ENCODE measurements at places on chromosomes 2 and 18. TPM values are rescaled to one million over a fixed set of nuclear protein-coding genes. Genes with fewer than 3 reads are reported as not detected.

The TMEM169 gene
- total RNA-seq: 0.42 TPM

The ABCG5 gene
- total RNA-seq: not detected

The SATB2 gene
- 13.8 TPM for total RNA-seq

The WNT10A gene
- total RNA-seq: 1.5 TPM

The DSEL gene
- 0.05 TPM for total RNA-seq

The ITGB6 gene
- total RNA-seq: 0.12 TPM

The TAF1B gene
- total RNA-seq: 27.9 TPM

The ARL4C gene
- 4.1 TPM for total RNA-seq

The PARD3B gene
- 2.0 TPM for total RNA-seq

- no peak for DNase-seq
- H3K4me1 ChIP-seq: no peaks in the 10 kb centered on the region
- H3K4me3 ChIP-seq: no peak overlapping the region
- H3K27me3 ChIP-seq: no peaks in the 10 kb centered on the region
- no peak overlapping the region for H3K27ac ChIP-seq
Observed at GRCh38 chr2:98548920-98549818, 59.1 kb downstream of the COA5 start.

DNA sequence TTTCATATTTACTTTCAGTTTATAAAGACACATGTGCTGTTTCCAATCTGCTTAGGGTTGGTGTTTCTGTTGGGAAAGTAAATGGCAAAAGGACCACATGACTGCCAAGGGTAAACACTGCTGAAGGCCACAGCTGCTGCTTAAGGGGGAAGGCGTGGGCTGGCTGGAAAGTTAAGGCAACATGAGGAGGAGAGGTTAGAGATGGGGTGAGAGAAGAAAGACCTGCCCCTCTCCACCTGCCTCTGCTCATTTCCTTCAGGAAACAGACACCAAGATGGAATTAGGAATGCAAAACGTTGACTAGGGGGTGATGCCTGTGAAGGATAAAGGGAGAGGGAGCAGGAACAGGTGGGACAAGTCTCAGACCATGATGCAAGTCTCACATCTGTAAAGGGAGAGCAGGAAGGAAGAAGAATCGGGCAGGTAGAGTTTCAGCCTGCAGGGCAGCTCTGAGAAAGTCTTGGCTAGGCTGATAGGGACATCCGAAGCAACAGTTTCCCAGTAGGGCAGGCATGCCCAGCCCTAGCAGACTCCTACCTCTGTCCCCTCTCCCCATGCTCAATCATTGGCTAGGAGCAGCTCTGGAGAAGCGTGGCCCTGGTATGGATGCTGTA lies 86.0 kb downstream of the CDC42EP3 start:
- H3K36me3 ChIP-seq: no peaks in the 10 kb centered on the region
- H3K27ac ChIP-seq: peak overlapping the region; percentile 84
- DNase-seq: no peak

DNA sequence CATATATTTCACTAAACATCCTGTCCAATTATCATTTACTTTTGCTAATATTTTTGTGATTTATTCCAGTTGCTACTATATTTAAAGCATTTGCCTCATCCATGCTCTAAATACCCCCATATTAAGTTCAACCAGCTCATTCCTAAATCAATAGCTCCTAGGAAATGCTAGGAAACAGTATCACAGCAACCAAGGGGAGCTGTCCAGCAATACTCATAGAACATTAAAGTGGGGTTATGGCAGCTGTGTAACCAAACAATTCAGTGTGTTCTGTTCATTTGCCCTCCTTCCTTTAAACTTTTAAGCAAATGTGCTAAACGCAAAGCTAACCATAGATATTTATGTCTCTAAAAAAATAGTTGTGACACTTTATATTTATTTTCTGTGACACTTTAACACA lies 41.1 kb downstream of the ACVR1C start:
- H3K27me3 ChIP-seq: no peaks in the 10 kb centered on the region
- no peaks in the 10 kb centered on the region for H3K36me3 ChIP-seq
- H3K4me1 ChIP-seq: no peaks in the 10 kb centered on the region
- no peak for DNase-seq
- H3K4me3 ChIP-seq: no peak overlapping the region

DNA sequence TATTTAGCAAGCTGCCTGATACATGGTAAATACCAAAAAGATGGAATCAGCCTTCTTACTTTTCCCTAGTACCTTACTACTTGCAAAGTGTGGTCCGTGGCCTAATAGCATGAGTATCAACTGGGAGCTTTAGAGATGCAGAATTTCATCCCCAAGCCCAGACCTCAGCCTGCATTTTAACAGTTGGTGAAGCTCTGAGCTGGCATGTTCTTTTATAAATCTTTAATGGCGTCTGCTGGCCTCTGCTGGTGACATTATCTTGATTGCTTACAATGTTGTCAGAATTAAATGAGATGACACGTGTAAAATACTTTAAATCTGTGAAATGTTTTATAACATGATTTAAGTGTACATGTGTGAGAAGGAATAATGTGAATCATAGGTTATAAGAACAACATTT lies 115.1 kb upstream of the NOSTRIN start:
- no peak overlapping the region for H3K27ac ChIP-seq
- DNase-seq: no peak
- H3K36me3 ChIP-seq: no peaks in the 10 kb centered on the region
- H3K27me3 ChIP-seq: no peaks in the 10 kb centered on the region

- no peak overlapping the region for H3K4me3 ChIP-seq
- no peak for DNase-seq
- H3K27me3 ChIP-seq: peaks cover 26% of the 10 kb centered on the region
- H3K4me1 ChIP-seq: no peaks in the 10 kb centered on the region
- no peak overlapping the region for H3K27ac ChIP-seq
Observed at GRCh38 chr18:908758-909724, 4.4 kb downstream of the ADCYAP1 start.

- no peak overlapping the region for H3K27ac ChIP-seq
- H3K4me3 ChIP-seq: no peak overlapping the region
- no peaks in the 10 kb centered on the region for H3K36me3 ChIP-seq
- DNase-seq: peak; percentile 48
Observed at GRCh38 chr2:142180820-142181533, 50.2 kb upstream of the LRP1B start.

DNA sequence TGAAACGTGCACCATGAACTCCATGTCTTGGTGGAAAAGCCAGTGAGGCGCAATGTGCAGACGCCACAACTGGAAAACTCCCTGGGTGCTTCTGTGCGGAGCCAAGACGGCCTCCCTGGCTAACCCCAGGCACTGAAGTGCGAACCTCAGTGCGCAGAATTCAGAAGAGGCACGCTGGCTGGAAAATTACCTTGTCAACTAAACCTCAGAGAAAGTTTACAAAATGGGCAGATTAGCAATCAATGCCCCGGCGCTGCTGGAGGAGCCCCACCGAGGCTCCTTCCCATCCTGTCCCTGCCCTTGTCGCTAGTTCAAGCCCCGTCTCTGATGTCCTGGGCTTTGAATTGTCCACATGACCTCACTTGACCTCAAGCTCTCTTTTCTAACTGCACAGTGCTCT lies 22.2 kb downstream of the SNORC start:
- no peak overlapping the region for H3K27ac ChIP-seq
- no peaks in the 10 kb centered on the region for H3K27me3 ChIP-seq
- no peak overlapping the region for H3K4me3 ChIP-seq
- H3K36me3 ChIP-seq: no peaks in the 10 kb centered on the region
- H3K4me1 ChIP-seq: peaks cover 15% of the 10 kb centered on the region

GRCh38 chr18:54358495-54359040 lies 862 bp downstream of the C18orf54 start:
- peak overlapping the region; percentile 70 for H3K27ac ChIP-seq
- DNase-seq: no peak
- no peaks in the 10 kb centered on the region for H3K27me3 ChIP-seq
- peak overlapping the region; percentile 93 for H3K4me3 ChIP-seq

GRCh38 chr2:119481501-119482455 lies 42.5 kb downstream of the SCTR start:
- DNase-seq: no peak
- no peaks in the 10 kb centered on the region for H3K36me3 ChIP-seq
- H3K4me3 ChIP-seq: no peak overlapping the region
- H3K4me1 ChIP-seq: peaks cover under 1% of the 10 kb centered on the region
- H3K27me3 ChIP-seq: no peaks in the 10 kb centered on the region
- H3K27ac ChIP-seq: no peak overlapping the region

DNA sequence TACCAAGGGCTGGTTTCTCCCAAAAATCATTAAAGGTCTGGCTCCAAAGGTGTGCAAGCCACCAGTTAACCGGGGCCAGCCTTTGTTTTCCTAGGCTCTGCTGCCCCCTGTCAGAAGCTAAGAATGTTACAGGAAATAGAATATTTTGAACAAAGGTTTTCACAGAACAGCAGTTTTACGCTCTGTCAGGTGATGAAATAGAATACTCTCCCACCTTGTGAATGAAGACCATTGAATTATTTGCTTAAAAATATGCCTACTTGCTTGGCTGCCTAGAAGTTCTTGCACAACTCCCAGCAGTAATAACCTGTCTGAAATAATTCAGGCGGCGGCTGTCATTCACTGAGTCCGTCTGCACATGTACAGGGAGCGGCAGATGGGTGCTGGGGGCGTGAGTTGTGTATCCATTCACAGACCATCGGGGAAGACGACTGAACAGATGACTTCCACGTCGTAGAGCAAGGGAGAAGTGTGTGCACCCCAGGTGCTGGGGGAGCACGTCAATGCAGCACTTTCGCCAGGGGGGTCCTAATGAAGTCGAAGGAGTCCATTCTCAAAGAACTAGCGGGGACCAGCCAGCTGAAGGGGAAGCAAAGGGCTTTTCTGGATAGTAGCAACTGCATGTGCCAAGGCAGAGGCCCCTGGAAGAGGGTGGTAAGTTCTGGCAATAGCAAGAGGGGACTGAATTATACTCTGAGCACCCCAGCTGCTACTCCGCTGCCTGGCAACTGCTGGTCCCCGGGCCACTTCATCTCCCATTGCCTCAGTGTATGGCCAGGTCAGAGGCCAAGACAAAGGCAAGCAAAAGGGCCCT lies 56.1 kb downstream of the SF3B1 start:
- peak; percentile 37 for DNase-seq
- no peak overlapping the region for H3K4me3 ChIP-seq
- no peaks in the 10 kb centered on the region for H3K36me3 ChIP-seq
- H3K4me1 ChIP-seq: no peaks in the 10 kb centered on the region

DNA sequence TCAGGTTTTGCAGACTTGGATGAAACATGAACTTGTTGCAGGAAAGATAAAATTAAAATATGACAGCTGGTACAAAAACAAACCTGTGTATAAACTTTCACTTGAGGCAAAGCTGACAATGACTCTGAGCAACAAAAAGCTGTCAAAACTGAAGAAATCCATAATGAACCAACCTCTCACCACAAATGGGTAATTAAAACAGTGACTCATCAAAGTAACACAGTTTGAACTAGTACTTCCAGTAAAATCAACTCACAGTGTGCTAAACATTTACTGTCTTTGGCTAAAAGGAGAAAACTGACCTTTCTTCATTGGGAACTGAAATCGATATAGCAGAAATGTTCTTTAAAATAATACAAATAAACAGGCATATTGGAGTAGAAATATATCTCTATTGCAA lies 209.7 kb downstream of the WDPCP start:
- H3K4me3 ChIP-seq: no peak overlapping the region
- H3K27ac ChIP-seq: no peak overlapping the region
- no peaks in the 10 kb centered on the region for H3K36me3 ChIP-seq
- H3K27me3 ChIP-seq: no peaks in the 10 kb centered on the region
- H3K4me1 ChIP-seq: peaks cover 2% of the 10 kb centered on the region
- DNase-seq: no peak

- H3K27ac ChIP-seq: no peak overlapping the region
- no peak overlapping the region for H3K4me3 ChIP-seq
- H3K36me3 ChIP-seq: no peaks in the 10 kb centered on the region
- no peak for DNase-seq
- no peaks in the 10 kb centered on the region for H3K4me1 ChIP-seq
Observed at GRCh38 chr2:230423851-230424458, 8.0 kb downstream of the SP100 start.

DNA sequence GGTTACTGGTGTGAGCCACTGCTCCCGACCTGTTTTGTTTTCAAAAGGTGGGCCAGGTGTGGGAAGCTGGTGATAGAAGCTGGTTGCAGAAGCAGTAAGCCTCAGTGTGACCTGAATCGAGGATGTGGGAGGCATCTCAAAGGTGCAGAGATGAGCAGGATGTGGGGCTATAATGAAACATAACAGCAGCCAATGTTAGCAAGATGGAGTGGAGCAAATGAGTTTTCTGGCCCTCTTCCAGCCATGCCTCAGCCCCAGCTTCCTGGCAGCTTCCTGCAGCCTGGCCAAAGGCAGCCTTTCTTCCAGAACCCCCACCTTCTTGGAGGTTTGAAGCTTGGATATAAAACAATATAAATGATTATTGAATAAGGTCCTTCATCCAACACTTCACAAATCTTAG lies 184.8 kb downstream of the NCK2 start:
- H3K4me1 ChIP-seq: no peaks in the 10 kb centered on the region
- no peak overlapping the region for H3K4me3 ChIP-seq
- no peaks in the 10 kb centered on the region for H3K36me3 ChIP-seq
- H3K27ac ChIP-seq: no peak overlapping the region
- no peaks in the 10 kb centered on the region for H3K27me3 ChIP-seq
- no peak for DNase-seq

GRCh38 chr2:48940606-48941005 lies 185.1 kb upstream of the LHCGR start:
- H3K36me3 ChIP-seq: no peaks in the 10 kb centered on the region
- H3K4me3 ChIP-seq: no peak overlapping the region
- no peak for DNase-seq

- H3K4me3 ChIP-seq: no peak overlapping the region
- H3K27ac ChIP-seq: no peak overlapping the region
- no peaks in the 10 kb centered on the region for H3K36me3 ChIP-seq
- H3K27me3 ChIP-seq: no peaks in the 10 kb centered on the region
- H3K4me1 ChIP-seq: no peaks in the 10 kb centered on the region
Observed at GRCh38 chr18:51123936-51124486, 73.5 kb downstream of the MEX3C start.

DNA sequence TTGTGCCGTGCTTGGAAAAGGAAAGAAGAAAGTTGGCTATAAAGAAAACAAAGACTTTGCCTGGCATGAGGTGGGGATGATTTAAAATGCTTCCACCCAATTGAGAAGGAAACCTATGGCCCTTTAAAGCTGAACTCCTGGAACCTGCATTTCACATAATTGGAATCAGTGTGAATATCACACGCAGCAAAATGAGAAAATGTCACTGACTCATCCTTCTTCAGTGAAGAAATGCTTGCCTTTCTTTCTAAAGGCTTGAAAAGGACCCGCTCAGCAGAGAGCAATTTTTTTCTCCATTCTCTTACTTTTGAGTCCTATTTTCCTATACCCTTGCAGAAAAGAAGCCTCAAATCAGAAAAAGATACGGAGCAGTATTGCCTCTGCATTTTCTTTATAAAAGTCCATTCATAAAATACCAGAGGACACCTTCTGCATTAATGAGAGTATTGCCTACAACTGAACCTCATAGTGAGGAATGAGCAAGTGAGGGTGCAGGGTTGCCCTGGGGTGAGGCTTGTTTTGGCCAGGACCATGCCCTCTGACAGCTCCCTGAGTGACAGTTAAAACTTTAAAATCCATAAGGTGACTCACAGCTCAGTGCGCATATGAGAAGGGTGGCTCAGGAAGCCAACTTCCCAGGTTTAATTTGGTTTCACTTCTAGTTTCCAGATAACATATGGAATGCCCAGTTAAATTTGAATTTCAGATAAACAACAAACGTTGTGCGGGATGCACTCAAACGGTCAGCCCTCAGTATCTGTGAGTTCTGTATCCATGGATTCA lies 191.9 kb upstream of the GYPC start:
- no peak overlapping the region for H3K4me3 ChIP-seq
- no peak for DNase-seq
- H3K4me1 ChIP-seq: no peaks in the 10 kb centered on the region
- H3K27me3 ChIP-seq: no peaks in the 10 kb centered on the region
- no peak overlapping the region for H3K27ac ChIP-seq
